ENCODE measurements at places on chromosomes 11 and 22.

DNA sequence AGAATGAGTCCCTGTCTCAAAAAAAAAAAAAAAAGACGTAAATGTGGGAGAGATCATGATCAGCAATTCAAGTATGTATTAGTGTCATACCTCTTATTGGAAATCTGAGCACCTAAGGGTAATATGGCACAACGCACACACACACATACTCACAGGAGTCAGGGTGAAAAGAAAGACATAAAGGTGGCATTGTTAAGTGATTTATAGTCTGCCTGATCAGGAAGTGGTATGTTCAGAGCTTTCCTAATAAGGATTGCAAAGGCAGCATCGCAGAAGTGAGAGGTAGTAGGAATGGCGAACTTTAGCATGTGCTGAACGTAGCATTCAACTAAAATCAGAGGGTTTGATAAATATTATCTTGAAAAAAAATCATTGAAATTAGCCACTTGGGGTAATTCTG lies 854.3 kb downstream of the METTL15 start:
- no peak for DNase-seq

DNA sequence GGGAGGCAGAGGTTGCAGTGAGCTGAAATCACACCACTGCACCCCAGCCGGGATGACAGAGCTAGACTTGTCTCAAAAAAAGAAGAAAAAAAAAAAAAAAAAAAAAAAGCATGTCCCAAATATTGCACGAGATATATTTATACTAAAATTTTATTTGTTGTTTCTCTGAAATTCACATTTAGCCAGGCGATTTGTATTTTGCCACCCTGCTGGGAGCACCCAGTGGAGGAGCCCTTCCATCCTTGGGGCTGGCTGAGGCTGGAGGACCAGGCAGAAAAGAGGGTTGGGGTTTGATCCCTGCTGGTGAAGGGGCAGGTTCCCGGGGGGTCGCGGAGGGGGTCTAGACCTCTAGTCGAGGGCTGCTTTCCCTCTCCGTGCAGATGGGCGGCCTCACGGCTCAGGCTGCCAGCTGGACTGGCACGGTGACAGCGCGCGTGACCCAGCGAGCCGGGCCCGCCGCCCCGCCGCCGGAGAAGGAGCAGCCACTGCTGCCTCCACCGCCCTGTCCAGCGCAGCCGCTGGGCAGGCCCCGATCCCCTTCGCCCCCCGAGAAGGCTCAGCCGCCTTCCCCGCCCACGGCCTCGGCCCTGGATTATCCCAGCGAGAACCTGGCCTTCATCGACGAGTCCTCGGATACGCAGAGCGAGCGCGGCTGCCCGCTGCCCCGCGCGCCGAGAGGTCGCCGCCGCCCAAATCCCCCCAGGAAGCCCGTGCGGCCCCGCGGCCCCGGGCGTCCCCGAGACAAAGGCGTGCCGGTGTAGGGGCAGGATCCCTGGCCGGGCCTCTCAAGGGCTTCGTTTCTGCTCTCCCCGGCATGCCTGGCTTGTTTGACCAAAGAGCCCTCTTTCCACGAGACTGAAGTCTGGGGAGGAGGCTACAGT lies 952 bp upstream of the CATSPERZ start:
- DNase-seq = no peak

DNA sequence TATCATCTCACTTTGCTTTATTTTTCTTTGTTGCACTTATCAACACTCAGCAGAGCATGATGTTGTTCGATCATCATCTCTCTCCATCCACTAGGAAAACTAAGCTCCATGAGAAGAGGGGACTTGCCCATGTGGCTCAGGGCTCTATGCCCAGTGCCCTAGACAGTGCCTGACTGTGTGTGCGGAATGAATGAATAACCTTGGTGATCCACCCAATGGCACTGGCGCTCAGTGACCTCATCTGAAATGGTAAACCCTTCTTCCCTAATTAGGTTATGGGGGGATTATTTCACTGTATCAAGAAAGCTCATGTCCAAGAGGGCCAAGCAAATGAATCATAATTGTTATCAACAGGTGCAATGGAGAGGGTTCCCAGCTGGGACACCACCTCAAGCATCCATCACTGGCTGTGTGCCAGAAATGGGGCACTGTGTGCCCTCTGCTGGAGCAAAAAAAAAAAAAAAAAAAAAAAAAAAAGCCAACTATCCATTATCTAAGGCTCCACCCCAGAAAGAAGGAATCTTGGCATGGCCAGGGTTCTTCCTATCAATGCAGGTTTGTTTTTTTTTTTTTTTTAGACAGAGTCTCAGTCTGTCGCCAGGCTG lies 172.6 kb downstream of the LARGE1 start:
- DNase-seq = no peak

DNA sequence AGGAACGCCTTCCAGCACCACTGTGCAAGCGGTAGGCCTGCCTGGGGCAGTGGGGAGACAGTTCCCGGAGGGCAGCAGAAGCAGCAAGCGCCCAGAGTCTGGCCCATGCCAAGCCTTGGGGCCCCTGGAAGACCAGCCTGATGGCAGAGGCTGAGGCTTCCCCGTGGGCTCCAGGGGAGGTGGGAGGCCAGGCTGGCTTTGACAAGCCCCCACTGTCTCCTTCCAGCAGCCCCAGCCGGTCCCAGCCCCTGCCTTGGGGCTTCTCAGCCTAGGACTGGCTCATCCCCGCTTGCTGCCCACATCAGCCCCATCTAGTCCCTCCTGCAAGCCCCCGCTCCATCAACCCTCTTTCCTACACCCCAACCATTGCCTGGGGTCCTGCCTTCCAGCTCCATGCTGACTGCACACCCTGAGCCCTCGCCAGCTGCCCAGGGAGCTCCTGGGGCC lies 46.7 kb downstream of the IGF2 start:
- no peak for DNase-seq

GRCh38 chr22:25369041-25369440 lies 149.6 kb downstream of the CRYBB2 start:
- no peak for DNase-seq

GRCh38 chr11:26442131-26442530 lies 110.2 kb downstream of the ANO3 start:
- DNase-seq = no peak

DNA sequence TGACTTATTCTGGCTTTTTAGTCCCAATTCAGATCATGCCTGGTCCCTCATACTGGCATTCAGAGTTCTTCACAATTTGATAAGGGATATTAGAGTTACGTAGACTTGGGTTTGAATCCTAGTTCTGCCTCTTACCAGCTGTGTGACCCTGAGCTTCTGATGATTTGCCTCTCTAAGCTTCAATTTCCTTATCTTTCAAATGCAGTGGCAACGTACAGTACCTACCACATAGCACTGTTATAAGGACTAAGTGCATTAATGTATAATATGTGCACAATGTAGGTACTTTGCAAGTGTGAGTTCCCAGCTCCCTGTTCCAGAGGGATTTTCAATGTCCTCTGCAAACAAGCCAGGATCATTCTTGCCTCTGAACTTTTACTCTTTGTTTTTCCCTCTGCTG lies 7.3 kb downstream of the RHOG start:
- no peak for DNase-seq

- no peak for DNase-seq
Observed at GRCh38 chr11:78364128-78364751, 53.4 kb downstream of the GAB2 start.

- no peak for DNase-seq
Observed at GRCh38 chr11:56333156-56333555, 12.7 kb upstream of the OR8K1 start.

GRCh38 chr11:123569393-123569792 lies 85.0 kb downstream of the SCN3B start:
- DNase-seq = no peak

- no peak for DNase-seq
Observed at GRCh38 chr11:1532014-1532586, 40.0 kb downstream of the DUSP8 start.

- peak; percentile 29 for DNase-seq
Observed at GRCh38 chr11:120952461-120953434, 71.2 kb upstream of the TBCEL start.

DNA sequence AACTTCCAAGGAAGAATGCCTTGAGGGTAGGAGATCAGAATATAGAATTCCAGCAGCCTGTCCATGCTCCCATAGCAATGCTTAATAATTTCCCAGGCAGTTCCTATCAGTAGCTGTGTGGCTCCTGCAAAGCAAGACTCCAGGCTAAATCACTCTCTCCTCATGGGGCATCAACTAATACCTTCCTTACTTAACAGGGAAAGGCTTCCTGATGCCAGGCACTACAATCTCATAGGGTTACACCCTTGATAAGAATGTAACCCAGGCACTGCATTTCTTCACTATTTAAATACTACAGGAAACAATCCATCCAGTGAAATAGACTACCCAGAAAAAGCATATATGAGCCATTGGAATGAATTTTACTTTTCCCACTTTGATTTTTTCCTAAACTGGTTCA lies 615.0 kb upstream of the ARHGAP42 start:
- no peak for DNase-seq

DNA sequence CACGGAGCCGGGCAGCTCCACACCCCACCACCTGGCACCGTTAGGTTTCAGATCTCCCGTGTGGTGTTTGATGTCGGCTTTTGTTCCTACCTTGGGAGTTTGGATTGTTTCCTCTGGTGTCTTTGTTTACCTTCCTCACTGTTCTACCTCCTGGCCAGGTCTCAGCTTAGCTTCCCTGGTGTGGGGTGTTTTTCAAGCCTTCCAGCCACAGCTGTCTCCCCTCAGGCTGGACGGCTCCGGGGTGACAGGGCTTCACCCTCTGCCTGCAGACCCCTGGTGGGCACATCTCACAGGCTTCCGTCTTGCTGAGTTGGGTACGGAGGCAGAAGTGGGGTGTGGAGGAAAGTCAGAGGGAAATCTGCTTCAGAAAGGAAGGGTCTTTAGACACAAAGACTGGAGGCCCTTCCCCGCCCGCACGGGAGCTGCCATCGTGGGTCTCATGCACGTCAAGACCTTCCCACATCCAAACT lies 59.6 kb upstream of the EMID1 start:
- DNase-seq = no peak

- no peak for DNase-seq
Observed at GRCh38 chr11:134369656-134370525, 38.1 kb downstream of the GLB1L2 start.

DNA sequence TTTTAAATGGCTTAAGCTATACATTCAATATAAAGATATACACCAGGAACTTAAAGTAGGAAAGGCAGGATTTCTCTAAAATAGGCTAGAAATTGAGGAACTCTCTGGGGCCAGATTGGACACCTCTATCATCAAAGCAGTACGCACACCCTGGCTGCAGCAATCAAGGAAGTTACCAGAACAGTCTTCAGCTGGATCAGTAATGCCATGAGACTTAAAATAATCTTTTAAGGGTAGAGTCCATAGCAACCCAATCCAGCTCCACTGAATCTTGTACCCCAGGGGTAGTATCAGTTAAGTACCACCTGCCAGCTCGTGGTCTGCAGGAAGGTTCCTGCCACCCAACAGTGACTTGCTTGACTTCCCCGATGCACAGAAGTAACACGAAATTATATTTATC lies 3.0 kb downstream of the RDX start:
- DNase-seq = no peak

DNA sequence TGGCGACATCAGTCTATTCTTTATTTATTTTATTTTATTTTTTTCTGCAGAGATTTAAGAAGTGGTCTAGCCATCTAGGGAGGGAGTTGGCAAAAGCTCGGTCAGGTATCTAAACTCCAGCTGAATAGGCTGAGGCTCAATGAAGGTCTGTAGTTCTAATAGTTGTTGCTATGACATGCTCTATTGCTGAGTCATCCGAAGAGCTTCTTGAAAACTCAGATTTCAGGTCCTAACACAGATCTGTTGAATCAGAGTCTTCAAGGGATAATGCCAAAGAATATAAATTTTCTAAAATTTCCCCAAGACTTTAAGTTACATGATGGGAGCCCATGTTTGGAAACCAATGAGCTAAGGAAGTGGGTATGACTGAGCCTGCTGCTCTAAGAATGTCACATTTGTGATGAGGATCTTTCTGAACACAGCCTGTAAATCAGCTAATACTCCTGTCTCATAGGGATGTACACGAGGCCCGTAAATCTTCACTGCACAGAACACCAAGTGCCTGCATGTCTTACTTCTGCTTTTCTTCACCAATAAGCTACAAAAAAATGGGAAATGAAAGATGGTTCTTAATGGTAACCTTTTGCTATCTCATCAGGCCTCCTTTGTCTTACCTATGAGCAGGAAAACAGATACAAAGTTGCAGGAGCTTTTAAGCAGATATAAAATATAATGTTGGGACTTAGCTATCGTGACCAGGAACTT lies 901.4 kb upstream of the API5 start:
- DNase-seq = no peak

- DNase-seq = no peak
Observed at GRCh38 chr11:84289381-84289906, 1003.3 kb upstream of the CCDC90B start.

DNA sequence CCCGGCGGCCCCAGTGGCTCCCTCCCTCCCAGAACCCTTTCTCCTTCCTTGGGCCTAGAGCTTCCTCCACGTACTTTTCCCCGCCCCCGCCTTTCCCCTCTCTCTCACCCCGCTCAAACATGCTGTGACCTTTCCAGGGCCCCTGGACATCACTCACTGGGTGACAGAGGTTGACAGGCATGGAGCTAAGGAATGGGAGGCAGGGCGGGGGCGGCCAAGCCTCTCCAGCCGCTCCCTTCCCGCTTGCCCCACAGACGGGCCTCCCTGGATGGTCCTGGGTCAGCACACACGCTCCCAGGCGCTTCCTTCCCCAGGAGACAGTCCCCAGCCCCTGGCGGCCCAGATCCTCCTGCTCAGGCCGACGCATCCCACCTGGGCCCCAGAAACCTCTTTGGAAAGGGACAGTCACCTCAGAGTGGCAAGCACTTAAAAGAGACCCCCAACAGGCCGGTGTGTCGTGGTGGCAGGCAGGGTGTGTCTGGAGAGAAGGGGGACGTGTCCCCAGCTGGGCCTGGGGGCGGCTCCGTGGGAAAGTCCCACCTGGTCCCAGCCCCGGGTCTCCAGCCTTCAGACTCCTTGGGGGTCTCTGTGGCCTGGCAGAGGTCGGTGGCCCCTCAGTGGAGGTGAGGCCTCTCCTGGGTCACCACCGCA lies 8.8 kb downstream of the H19 start:
- no peak for DNase-seq

DNA sequence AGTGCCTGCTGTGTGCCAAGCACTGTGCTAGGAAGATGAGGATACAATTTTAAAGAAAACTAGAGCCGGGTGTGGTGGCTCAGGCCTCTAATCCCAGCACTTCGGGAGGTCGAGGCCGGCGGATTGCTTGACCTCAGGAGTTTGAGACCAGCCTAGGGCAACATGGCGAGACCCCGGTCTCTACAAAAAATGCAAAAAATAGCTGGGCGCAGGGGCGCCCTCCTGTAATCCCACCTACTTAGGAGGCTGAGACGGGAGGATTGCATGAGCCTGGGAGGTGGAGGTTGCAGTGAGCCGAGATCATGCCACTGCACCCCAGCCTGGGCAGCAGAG lies 8.3 kb downstream of the TPBGL start:
- DNase-seq = no peak

DNA sequence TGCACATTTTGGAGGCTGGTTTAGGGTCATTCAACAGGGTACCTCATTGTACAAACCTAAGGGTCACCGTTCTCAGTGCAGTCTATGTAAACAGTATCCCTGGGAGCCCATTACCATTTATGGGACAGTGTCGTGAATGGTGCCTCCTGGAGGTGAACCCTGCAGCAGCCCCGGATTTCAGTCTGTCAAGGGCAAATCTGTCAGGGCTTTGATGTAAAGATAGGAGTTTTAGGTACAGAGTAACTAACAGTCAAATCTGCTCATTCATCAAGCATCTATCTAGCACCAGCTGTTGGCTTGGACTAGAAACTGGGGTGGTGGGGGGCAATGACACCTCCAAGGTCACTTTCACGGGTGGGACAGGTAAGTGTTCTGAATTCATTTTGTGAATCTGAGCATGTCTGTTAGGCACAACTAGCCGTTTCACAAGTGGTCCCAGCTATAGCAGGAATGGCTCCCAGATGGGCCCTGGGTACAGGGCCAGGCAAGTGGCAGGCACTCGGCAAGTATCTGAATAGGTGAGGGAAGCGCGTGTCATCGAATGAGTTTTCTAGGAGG lies 63.6 kb downstream of the PARVG start:
- DNase-seq = no peak
